Activated CD8-positive, alpha-beta memory T cell treated with anti-CD3 and anti-CD28 coated beads, Interleukin-2, amount 50 U/mL, for 48 hours (primary cell): ENCODE measurements at places on chromosomes 3 and 15.
A peak's percentile ranks its signal among the peaks of the same experiment; 100 is the strongest.

DNA sequence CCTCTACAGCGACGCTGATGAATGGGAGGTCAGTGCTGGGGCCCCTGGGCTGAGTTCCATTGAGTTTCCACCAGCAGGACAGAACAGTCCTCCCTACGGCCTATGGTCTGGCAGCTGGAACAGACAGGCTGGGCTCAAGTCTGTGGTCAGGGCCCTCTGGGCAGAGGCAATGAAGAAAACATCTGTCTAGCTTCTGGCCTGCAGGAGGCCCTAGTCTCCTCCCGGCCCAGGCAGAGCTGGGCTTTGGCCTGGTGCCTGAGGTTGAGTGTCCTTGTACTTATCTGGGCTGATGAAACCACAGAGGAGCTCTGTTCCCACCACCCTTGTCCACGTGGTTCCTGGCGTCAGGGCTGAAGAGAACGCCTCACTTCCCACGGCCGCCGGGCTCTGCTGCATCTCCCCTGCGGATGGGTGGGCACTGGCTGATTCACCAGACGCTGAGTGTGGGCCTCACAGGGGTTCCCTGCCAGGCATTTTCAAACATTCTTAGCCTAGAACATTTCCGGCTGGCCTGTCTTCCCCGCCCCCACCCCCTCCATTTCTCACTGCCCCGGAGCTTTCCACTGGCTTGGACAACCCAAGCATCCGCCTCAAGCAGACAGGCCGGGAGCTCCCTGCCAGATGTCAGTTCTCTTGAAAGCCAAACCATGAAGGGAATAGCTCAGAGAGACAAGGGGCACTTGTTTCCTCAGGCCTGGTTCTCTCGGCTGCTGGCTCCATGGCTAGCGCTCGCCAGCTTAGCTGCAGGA lies 20.3 kb downstream of the PPCDC start:
- DNase-seq: no peak

GRCh38 chr3:65785065-65785645 lies 253.6 kb downstream of the MAGI1 start:
- DNase-seq: no peak

- DNase-seq: no peak
Measured at GRCh38 chr3:190012314-190012782, 108.3 kb downstream of the P3H2 start.

DNA sequence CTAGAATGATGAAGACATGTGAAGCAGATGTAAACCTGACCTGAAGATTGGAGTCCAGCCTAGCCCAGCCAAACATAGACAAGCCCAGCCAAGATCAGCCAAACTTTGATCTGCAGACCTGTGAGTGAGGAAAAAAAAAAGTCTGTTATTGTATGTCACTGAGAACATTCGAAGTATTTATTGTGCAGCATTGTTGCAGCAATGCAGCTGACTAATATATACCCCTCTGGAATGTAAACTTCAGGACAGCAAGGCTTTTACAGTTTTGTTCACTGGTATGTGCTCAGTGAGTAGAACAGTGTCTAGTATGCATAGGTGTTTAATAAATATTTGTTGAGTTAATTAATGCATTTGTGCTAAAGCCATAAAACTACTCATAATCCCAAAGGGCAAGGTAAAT lies 23.4 kb downstream of the TMEM202 start:
- DNase-seq: no peak

DNA sequence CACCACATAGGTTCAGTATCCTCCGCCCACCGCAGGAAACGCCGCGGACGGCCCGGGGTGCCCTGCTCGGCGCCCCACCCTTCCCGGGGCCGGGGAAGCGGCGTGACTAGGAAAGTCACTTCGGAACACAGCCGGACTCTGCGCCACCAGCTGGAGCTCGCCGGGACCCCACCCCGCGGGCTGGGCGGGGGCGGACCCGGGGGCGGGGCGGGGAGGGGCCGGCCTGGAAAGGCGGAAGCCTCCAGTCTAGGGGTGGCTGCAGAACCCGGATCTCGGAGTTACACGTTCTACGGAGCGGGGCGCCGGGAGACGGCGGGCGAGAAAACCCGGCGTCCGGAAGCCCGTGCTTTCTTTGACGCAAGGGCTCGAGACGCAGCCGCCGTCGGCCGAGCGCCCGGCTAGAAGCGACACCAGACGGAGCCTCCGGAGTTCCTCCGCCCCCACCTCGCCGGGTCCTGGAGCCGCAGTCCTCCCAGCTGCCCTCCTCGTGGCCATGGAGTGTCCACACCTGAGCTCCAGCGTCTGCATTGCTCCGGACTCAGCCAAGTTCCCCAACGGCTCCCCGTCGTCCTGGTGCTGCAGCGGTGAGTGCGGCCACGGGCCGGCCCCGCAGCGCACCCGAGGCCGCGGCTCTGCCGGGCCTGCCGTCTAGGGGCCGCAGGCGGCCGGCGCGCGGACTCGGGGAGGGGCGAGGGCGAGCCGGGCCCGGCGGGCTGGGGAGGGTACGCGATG lies at the start of gene USP3:
TSS of gene USP3 (plus strand) at position 347 of the 732 bp plus-strand sequence. CDS start at position 494, 147 bp downstream.
- peak; percentile 95 for DNase-seq
